ENCODE measurements at places on chromosomes 1 and 21.

GRCh38 chr1:210541680-210542358 is 213.1 kb downstream of the HHAT start:
- DNase-seq, result no peak

- no peak for DNase-seq
Observed at GRCh38 chr1:152313970-152314369, 11.1 kb downstream of the FLG start.

- no peak for DNase-seq
Observed at GRCh38 chr1:118914379-118915161, 73.6 kb downstream of the TBX15 start.

DNA sequence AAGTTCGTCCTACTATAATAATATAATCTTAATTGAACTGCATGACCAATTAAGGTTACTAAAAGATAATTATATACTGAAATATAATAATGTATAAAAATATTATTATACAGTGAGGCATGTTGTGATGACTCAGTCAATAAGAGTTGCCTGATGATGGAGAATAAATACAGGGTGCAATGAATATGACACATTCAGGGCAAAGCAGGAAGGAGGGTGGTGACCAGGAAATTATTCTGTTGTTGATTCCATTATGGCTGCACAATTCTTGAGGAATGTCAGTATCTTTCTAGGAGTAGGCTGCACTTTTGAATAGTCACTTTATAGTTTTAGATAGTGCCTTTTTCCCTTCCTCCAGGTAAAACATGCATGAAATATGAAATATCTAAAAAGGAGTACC is 46.4 kb upstream of the RGS21 start:
- DNase-seq, result no peak

DNA sequence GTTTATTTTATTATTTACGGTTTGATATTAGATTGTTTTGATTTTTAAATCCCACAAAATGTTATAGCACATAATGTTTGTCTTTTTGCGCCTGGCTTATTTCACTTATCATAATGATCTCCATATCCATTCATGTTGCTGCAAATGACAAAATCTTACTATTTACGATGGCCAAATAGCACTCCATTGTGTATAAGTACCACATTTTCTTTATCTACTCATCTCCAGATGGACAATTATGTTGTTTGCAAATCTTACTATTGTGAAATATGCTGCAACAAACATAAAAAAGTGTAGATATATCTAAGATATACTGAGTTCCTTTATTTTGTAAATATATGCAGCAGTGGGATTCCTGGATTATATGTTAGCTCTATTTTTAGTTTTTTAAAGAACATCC is 1568.3 kb downstream of the AMY1C start:
- no peak for DNase-seq

GRCh38 chr1:41915786-41916571 is 2.7 kb downstream of the HIVEP3 start:
- DNase-seq, result no peak
